ENCODE measurements at places on chromosomes 13 and 19.

DNA sequence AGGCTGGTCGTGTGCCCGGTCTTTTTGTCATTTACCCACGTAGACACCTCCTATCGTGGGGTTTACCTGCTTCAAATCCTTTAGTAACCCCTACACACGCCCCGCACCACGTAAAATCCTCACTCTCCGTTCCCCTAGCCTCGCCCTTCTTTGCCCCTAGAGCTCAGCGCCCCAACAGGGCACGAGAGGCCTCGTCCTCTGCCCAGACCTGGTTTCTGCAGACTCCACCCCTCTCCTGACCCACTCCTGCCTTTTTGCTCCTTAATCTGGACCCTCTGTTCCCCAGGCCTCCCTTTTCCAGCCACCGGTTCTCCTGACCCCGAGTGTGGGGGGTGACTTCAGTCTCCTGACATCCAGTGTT is 412 bp downstream of the ZNF528 start:
- peak; percentile 8 for DNase-seq

GRCh38 chr19:34838753-34839431 is 65.9 kb upstream of the ZNF599 start:
- no peak for DNase-seq

DNA sequence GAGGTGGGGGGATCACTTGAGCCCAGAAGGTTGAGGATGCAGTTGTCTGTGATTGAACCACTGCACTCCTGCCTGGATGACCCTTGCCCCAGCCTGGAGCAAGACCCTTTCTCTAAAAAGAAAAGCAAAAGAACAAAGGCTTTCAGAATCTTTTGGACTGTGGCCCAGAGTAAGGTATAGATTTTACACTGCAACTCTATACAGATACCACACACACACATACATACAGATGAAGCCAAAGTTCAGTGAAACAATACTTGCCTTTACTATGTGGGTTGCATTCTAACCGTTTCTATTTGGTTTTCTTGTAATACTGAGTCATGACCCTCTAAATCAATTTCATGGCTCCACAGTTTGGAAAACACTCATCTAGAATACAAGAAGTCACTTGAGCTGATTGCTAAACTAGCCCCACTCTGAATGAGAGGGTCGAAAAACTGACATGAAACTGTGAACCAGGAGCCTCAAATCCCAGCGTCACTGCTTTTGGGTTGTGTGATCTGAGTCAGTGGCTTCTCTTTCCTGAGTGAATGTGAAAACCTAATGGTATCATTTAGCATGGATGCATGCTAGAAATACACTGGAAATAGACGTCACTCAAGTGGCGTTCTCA is 756.1 kb downstream of the UQCRFS1 start:
- no peak for DNase-seq

DNA sequence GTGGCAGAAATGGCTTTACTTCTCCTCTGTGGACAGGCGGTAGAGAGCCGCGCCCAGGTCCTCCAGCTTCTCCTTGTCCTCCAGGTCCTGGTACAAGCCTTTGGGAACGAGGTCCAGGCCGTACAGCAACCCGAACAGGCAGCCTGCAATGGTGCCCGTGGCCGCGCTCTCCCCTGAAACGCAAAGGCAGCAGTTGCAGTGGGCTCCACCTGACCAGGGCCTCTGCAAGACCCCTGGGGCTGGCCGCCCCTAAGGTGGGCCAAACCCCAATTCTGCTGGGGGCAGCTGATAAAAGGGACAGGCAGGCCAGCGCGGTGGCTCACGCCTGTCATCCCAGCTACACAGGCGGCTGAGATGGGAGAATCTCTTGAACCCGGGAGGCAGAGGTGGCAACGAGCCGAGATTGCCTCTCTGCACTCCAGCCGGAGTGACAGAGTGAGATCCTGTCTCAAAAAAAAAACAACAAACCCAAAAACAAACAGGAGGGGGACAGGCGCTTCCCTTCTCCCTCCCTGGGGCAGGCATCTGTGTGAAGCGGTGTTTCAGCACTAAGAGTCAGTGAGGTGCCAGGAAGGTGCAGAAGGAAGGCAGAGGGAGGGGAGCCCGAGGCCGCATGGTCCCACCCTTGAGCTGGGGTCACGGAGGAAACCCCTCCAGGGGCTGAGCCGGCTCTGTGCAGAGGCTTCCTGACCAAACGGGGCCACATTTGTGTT is 30.3 kb downstream of the ADPRHL1 start:
- no peak for DNase-seq

DNA sequence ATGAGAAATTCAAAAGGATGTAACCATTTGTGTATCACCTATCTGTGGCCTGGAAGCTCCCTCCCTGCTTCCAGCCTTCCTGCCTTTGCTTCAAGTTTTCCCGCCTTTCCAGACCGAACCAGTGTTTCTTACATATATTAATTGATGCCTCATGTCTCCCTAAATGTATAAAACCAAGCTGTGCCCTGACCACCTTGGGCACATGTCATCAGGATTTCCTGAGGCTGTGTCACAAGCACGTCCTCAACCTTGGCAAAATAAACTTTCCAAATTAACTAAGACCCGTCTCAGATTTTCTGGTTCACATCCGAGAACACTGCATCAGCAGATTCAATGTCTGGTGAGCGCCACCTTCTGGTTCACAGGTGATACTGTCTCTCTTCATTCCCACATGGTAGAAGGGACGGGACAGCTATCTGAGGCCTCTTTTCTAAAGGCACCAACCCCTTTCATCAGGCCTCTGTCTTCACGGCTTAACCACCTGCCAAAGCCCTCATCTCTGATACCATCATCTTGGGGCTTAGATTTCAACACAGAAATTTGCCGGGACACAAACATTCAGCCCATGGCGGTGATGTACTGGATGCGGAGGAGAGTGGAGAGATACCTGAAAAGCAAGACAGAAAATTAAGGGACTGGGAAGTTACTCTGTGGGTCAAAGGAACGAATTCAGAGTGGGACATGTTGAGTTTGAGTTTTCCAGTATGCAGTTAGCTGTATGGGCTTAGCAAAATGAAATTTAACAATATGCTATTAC is 58.7 kb upstream of the PABPC3 start:
- no peak for DNase-seq

DNA sequence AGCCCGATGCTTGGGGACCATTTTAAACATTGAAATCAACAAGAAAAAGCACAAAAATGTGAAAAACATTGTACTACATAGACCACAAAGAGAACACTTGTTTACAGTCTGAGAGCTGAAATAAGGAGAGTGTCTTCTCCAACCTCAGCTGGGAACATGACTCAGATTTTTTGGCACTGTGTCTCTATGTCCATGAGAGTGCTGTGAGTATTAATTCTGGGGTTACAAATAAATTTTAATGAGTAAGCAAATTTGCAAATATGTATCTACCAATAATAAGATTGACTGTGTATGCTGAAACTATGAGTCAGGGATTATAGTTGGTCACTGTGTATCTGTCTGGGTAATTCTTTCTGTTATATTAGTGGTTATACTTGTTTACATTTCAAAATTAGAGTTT is 174.0 kb downstream of the DCT start:
- DNase-seq: no peak

DNA sequence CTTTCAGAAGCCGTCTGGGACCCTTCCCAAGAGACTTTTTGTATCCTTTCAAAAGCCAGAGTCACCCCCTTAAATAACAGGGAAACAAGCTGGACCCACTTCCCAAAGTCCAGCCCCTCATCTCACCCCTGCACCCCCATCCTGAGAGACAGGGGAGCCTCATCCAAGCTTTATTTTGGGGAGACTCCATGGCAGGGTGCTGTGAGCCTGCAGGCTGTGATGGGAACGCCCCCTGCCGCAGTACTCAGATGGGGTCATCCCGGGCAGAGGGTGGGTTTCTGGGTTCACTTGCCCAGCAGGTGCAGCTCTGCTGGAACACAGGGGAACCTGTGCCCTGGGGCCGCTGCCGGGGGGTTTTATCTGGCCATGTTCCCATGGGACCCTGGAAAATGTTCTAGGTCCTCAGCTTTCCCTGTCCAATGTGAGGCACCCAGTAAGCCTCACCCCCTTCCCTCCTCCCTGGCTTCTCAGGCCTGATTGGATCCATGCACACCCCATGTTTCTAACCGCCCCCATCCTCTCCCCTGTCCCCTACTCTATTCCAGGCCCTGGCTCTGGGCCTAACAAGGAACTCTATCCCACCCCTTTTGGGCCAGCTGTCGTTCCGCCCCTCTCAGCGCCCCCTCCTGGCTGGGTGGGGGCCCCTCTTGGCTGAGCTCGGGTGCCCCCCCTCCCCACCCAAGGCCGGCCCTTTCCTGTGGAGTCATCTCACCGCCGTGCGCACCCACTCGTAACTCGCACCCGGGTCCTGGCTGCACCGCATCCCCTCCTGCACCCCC is 1.0 kb downstream of the HIF3A start:
- peak; percentile 75 for DNase-seq

- DNase-seq: no peak
These were observed 94.9 kb downstream of the ERCC5 start for GRCh38 chr13:102940770-102941169.

DNA sequence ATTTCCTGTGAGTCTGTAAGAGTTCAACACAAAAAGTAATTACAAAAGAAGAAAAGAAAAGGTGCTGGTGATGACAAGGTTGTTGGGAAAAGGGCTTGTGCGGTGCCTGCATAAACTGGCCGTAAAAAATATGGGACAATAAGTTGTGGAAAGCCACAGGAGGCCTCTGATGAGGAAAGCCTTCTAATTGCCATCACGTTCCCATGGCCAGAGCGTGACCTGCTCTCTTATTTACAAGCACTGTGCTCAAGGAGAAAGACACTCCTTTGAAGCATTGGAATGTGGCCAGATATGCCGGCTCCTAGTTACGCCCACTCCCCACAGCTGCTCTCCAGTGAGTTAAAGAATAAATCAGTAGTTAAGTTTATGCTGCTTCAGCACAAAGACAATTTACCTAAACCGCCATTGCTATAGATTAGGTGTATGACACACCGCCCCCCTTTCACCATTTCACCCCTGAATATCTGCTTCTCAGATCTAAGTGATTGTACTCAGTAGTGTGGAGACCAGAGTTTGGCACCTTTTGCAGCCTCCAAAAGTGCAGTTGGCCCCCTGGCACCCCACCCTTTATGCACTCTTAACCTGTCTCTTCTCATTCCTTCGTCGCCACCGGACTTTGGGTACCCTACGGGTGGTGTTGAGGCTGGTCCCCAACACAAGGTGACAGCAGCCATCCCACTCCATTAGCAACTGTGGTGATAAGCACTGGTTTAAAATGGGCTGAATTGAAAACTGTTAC is 8.1 kb upstream of the PGLYRP1 start:
- no peak for DNase-seq

DNA sequence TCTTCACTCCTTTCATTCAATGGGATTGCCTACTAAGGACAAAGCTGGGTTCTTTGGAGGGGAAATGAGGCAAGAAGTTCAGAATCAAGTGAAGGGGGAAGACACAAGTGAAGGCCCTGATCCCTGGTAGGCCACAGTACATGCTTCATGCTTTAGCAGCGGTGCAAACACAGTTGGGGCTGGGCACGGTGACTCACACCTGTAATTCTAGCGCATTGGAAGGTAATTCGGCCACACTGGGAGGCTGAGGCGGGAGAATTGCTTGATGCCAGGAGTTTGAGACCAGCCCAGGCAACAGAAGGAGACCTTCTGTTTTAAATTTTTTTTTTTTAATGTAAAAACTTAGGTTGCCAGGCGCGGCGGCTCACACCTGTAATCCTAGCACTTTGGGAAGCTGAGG is 23.4 kb upstream of the GATAD2A start:
- DNase-seq: no peak

- DNase-seq: peak; percentile 44
These were observed 8.8 kb downstream of the TPT1 start for GRCh38 chr13:45332036-45332830.

DNA sequence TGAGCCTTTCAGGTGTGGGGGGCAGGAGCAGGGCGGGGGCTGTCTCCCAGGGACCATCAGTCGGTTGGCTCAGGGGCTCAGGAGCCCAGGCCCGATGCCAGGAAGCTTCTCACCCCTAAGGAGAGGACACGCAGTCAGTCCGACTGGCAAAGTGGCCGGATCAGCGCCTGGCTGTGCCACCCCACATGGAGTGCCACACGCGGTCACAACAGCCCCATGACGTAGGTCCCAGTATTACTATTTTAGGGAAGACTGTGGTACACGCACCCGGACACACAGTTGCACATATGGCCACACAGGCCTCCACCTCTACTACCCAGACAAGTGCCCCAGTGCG is 29.3 kb upstream of the GRTP1 start:
- DNase-seq: no peak

Data from psoas muscle (tissue), 8 donors.